ENCODE measurements at places on chromosomes 5 and 9. TPM values are rescaled to one million over a fixed set of nuclear protein-coding genes. Genes with fewer than 3 reads are reported as not detected.

GRCh38 chr5:36710039-36710438, 103.6 kb downstream of the SLC1A3 start:
- DNase-seq: no peak

DNA sequence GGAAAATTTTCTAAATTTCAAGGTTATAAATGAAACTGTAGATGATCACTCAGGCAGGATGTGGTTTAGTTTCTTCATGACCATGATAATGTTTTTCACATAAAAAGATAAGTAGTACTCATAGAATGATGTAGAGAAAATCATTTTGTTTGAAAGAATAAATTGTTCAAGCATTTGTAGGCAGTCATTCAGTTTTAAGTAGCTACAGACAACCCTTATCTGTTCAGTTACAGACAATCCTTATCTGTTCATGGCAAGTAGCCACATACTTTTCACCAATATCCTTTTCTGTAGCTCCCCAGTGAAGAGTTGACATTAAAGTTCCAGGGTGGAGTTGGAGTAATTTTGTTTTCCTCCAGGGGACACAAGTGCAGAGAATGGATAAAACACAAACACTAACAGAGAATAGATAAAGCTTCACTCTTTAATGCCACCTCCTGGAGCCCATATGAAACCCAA, 278.1 kb upstream of the TNC start:
- DNase-seq: no peak

DNA sequence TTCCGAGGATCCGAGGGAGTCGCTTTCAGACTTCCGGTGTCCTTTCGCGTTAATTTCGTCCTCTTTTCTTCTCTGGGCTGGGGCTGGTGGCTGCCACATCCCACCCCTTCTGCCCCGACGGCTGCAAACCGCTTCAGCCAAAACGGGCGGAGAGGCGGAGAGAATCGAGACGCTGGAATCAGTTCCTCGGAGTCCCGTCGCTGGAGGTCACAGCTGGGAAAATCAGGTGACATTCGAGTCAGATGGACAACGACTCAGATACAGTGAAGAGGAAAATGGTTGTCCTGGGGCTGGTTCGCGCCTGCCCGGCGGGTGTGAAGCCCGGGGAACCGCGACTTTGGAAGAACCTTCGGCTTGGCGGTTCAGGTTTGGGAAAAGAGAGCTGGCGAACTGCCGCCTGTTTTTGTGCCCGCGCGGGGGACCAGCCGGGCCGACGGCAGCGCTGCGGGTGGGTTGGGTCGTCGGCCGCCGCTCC, 8.9 kb upstream of the NKX2-5 start:
- DNase-seq: no peak

DNA sequence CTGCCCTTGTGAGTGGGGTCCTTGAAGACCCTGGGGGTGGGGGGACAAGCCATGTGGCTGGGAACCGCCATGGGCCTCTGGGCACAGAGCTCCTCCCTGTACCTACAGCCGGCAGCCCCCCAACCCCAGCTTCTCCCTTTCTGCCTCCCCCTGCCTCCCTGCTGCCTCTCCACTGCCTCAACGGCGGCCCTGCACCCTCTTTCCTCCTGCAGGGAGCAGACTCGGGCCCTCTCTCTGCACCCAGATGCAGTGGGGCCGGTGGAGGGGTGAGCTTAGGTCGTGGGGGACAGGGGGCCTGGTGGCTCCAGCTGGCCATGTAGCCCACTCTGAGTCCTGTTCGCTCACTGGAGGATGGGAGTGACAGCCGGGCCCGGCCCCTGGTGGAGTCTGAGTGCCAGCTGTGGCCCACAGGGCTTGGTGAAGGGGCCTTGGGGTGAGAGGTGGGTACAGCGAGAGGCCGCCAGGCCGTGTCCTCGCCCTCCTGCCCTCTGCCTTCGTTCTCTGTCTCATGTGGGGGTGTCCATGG, 139.3 kb upstream of the COL5A1 start:
- peak; percentile 13 for DNase-seq

DNA sequence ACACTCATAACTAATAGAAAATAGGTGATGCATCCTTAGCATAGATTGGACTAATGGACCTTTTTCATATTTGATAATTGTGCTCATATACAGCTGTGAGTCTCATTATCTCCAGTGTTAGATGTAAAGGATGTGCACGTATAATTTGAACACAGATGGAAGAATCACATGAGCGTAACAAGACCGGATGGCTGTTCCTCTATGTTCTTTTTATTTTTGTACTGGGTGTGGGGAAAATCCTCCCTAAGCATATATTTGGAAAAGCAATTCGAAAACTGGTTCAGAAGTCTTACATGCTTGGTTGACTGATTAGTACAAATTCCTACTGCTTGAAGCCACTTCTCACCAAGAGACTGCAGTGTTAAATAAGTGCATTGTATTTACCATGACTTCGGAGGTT, 230.2 kb downstream of the AOPEP start:
- DNase-seq: no peak

- DNase-seq: no peak
Measured at GRCh38 chr5:78661691-78662090, 13.1 kb upstream of the LHFPL2 start.

GRCh38 chr9:74066128-74066527, 431.0 kb upstream of the RORB start:
- DNase-seq: no peak

DNA sequence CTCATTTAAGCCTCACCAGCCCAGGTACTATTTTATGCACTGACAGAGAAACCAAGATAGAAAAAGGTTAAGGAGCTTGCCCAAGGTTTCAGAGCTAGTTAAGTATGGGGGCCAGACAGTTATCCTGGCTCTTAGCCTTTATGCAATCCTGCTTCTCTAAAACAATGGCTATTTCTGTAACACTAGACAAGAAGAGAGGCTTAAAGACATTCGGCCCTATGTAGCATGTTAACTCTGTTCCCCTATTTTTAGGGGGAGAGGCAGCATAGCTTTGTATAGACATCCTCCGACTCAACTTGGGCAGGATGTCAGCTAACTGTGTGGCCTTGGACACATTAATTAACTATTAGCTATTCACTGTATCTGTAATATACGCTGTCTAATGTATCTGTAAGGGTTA, 54.6 kb downstream of the LHFPL2 start:
- no peak for DNase-seq

DNA sequence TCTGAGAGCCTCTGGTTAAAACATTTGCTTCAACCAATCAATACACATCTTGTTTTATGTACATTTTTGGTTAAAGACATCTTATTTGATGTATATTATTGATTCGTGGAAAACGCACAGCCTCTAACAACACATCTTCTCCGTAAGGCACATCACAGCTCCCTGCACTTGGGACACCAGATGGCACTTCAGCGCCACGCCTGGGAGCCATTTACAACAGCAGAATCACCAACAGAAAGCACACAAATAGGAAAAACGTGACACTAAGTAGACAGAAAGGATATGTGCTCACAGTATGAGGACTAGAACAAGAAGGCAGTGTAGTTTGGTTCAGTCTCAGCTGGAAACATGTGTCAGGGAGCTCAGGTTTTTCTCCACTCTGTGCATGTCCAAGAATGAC, 199.7 kb downstream of the ROR2 start:
- no peak for DNase-seq

DNA sequence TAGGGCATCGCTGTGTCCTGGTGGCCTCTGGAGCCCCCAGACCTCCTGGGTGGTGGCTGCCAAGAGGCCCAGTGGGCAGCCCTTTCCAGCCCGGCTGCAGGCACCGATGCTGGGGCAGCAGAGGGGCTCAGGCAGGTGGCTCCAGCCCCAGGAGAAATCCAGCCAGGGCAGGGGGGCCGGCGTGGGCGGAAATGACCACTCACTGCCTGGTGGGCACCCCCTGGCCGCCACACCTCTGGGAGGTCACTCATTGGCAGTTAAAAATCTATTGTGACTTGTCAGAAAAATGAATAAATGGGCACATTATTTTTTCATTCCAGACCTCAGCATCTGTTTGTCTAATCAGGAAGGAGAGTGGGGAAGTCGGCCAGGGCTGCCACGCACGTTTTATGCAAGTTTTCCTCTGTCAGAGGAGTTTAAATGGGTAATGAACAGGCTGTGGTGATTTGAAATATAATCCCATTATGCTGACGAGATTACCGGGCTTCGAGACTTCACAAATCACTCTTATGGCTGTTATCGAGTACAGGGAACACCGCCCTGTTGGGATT, 171.9 kb downstream of the GAPVD1 start:
- DNase-seq: no peak

- DNase-seq: no peak
Measured at GRCh38 chr9:86974421-86974820, 27.1 kb upstream of the GAS1 start.

DNA sequence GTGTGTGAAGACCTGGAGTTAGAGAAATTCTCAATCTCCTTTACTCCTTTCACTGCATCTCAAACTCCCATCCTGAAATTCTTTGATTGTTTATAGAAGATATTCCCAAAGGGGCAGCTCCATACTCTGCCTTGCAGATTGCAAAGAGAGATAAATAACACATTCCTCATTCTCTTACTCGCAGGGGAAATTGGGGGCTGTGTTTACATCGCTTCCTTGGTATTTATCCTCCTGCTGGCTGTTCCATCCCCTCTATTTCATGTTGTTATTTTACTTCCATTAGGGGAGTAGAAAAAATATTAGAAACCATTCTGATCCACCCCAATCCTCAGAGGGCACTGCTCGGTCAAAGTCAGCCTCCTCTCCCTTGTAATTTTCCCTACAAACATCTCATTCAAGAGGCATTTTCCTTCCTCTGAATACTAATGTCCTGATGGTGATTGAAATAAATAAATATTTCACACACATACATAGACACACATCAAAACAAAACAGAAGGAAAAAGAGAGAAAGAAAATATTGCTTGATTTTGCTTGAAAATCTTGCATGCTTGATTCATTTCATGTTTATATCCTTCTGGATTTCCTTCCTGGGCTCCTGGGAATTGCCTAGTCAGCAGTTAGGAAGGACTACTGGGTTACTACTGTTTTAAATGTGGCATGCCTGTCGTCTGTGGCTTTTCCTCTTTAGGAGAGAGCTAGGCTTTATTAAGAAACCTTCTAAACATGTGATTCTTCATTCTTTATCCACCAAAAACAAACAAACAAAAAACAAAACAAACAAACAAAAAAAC, 420.1 kb upstream of the PAPPA start:
- no peak for DNase-seq

- DNase-seq: no peak
Measured at GRCh38 chr5:72539726-72540125, 32.5 kb upstream of the ZNF366 start.

DNA sequence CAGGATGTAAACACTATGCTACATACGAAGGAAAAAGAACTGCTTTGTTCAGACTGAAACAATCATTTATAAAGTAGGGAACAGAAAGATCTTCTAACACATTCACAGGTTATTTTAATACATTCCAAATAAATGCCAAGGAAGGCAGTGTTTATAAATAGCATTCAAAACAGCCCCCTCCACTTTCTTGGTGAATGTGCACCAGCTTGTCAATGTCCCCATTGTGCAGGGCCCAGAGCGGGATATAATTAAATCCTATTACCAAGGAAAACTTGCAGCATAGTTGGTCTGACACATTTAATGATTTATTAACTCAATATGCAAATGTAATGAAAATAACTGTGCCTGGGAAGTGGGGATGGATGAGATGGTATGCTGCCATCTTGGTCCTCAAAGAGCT, 135.9 kb upstream of the RAD23B start:
- no peak for DNase-seq

GRCh38 chr5:178520851-178521250, 69.3 kb downstream of the COL23A1 start:
- DNase-seq: no peak

DNA sequence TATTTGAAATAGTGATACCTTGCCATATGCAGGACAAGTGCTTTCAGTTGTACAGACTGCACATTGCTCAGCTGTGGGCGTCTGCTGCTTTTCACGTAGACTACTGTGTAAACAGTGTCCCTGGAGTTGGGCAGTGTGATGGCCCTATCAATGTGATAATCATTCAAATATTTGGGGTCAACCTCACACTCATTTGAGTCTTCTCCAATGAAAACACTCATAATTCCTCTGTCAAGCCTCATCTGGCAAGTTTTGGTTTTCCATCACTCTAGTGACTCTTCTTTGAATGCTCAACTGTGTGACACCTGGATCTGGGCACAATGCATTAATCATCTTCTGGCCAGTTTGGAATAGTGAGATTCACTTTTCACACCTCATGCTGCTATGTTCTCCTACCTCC, 64.4 kb downstream of the UGCG start:
- no peak for DNase-seq

GRCh38 chr5:80816590-80816989, 143.6 kb upstream of the RASGRF2 start:
- DNase-seq: no peak

GRCh38 chr5:6867712-6868111, 154.5 kb downstream of the TENT4A start:
- no peak for DNase-seq

GRCh38 chr5:92518318-92518904, 1062.6 kb downstream of the NR2F1-AS1 start:
- no peak for DNase-seq

DNA sequence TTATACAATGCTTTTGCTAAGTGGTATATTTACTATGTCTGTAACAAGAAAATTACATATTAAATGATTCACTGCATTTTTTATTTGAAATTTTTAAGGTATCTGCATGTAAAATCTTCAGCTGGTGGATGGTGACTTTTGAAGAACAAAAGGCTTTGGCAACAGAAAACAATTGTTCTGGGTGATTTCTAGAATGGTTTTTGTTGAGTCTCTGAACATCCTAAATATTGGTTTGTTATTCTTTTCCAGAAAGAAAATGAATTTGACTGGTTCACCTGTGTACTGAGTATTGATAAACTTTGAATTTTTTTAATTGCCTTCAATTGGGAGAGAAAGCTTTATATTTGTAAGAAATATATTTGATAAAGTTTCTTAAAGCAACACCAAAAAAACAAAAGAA, 35.2 kb downstream of the ERAP1 start:
- no peak for DNase-seq

DNA sequence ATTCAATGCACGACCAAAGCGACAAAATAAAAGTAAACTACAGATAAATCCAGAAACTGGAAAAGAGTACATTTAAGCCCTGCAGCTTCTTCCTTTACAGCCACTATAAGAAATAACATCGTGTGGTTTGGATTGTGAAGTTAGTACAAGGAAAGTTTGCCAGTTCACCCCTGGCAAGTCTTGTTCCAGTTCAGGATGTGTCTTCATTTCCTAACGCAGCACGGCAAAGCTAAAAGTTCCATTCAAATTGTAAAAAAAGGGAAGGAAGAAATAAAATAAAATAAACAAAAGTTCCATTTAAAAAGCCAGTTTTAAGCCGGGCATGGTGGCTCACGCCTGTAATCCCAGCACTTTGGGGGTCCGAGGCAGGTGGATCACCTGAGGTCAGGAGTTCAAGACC, 83.3 kb upstream of the RETREG1 start:
- no peak for DNase-seq

GRCh38 chr5:61659221-61659696, 327.2 kb downstream of the ZSWIM6 start:
- DNase-seq: no peak

PCDHA4 gene
- polyA plus RNA-seq: 0.01 TPM

CLIC3 gene
- polyA plus RNA-seq: 0.79 TPM

SOHLH1 gene
- polyA plus RNA-seq: not detected

LRRC70 gene
- polyA plus RNA-seq: 0.89 TPM

LCNL1 gene
- 0.04 TPM for polyA plus RNA-seq

NR5A1 gene
- polyA plus RNA-seq: 0.01 TPM
